ENCODE measurements at places on chromosomes 5 and 9.

- DNase-seq = no peak
These were observed 15.2 kb upstream of the CORO2A start for GRCh38 chr9:98207606-98208005.

- DNase-seq = no peak
These were observed 18.5 kb downstream of the CCDC69 start for GRCh38 chr5:151205411-151205810.

DNA sequence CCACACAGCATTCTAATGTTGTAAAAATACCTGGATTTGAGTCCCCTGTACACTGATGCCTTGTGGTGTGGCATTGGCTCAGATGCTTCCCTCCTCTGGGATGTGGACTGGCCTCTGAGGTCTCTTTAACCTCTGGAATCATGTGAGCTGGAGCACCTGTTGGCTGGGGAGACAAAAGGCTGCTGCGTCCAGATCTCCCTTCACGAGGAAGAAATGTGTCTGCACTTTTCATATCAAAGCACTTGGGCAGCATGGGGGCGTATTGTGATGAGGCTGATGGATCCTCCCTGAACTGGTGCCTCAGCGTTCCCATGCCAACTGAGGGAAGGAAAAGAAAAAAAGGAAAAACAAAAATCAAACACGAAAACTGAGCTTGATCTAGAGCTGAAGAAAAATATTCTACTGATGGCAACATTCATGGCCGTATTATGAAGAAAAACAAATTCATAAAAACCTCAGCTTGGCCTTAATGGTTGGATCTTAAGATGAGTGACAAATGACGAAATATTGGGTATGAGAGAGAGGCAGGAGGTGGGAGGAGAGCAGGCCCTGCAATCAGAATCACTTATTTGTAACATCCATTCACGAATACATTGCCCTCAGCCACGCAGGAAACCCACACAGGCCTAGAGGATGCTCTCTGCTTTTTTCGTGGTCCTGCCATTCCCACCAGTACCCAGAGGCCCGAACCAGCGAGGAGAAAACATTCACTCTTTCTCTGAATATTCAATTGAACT lies 26.2 kb downstream of the GRIA1 start:
- no peak for DNase-seq

- no peak for DNase-seq
These were observed 54.1 kb upstream of the CHD1 start for GRCh38 chr5:98982880-98983279.

- DNase-seq = no peak
These were observed 230.7 kb upstream of the SGCD start for GRCh38 chr5:156096259-156096658.

GRCh38 chr9:134039386-134040175 lies 14.3 kb downstream of the BRD3OS start:
- DNase-seq = no peak

DNA sequence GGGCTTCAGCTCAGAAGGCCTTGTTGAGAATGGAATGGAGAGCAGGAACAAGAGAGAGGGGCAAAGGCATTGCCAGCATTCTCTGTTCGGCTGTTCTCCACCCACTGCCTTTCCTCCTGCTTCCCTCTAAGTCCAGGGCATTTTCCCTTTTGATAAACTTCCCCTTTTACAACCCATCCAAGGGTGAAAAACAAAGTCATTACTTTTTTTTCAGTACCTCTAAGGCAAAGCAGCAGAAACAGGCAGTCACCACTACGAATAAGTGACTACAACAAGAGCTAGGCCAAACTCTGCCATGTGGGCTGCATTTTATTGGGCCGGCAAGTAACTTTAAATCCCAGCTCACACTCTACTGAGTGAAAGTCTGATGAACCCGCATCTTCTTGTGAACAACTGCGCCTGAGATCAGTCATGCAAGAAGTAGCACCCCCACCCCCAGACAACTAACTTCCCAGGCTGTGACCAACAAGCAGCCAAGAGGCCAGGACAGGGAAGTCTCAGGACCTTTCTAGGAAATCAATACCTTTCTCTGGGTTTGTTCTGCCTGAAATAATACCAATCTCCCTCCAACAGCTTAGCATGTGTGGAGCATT lies 13.1 kb downstream of the IL7R start:
- peak; percentile 71 for DNase-seq

- no peak for DNase-seq
These were observed 140.6 kb downstream of the OSTF1 start for GRCh38 chr9:75228893-75229292.

- no peak for DNase-seq
These were observed 491.2 kb downstream of the PSAT1 start for GRCh38 chr9:78788101-78788500.

GRCh38 chr5:65876970-65877369 lies 49.4 kb upstream of the ERBIN start:
- DNase-seq = no peak

DNA sequence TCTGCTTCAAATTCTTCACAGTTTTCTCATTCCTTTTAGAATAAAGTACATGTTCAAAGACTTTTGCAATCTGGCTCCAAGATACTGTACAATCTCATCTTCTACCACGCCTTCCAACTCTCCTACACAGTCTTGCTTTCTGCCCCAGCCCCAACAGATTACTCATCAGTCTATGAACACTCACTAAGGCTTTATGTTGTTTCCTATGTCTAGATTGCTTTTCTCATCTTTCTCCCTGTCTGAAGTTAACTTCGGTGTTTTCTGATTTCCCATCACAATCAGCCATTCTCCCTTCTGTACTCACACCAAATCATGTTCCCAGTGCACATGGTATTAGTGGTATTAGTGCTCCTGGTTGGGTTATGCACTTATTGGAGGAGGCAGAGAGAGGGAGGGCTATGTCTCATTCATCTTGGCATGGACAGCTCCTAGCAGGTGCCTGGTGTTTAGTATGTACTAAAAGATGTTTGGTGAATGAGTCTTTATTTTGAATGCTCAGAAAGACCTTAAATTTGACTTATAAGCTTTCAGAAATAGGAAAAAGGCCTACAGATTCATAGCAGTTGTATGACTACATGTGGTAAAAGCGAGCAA lies 44.0 kb upstream of the ZNF608 start:
- DNase-seq = no peak

GRCh38 chr9:83432104-83432627 lies 106.0 kb downstream of the FRMD3 start:
- DNase-seq = no peak

- peak; percentile 76 for DNase-seq
These were observed 6.2 kb downstream of the PDLIM4 start for GRCh38 chr5:132263548-132264261.

- DNase-seq = no peak
These were observed 2.7 kb downstream of the CXCL14 start for GRCh38 chr5:135576075-135576599.

- DNase-seq = no peak
These were observed 275.9 kb upstream of the WWC1 start for GRCh38 chr5:168015506-168015905.

- DNase-seq = no peak
These were observed 2.4 kb downstream of the SOWAHA start for GRCh38 chr5:132815454-132815853.

- DNase-seq = no peak
These were observed 405.8 kb upstream of the PTGER4 start for GRCh38 chr5:40273936-40274335.

DNA sequence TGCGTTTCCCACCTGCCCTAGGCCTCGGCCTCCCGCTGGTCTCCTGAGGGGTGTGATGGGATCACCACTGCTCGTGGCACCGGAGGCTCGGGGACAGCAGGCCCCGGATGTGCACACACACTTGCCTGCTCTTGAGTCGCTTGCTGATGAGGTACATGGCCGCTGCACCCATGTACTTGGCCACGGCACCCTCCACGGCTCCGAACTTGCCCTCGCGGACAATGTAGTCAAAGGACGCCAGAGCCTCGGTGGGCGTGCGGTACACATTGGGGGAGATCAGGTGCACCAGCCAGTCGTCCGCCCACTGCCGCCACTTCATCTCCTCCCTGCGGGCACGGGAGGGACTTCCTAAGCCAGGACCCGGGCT lies 4.7 kb downstream of the PTGES2 start:
- DNase-seq = no peak

DNA sequence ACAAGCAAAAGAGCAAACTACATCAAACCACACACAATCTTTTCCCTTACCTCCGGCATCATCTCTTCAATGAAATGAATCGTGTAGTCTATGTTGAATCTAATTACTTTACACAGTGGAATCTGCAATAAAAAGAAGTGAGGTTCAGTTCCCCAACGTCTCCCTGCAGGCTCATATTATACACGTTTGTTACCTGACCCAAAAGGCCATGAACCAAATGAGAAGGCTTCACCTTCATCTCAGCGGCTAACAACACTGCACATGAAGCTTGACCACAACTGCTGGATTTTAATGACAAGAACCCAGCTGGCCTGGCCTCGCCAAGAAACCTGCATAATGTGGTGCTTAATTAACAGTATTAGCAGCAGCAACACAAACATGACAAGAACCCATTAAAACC lies 45.5 kb downstream of the DROSHA start:
- no peak for DNase-seq

- no peak for DNase-seq
These were observed 205.8 kb downstream of the GABBR2 start for GRCh38 chr9:98502976-98503325.

GRCh38 chr5:73997960-73998359 lies 372.0 kb downstream of the ARHGEF28 start:
- DNase-seq = no peak

DNA sequence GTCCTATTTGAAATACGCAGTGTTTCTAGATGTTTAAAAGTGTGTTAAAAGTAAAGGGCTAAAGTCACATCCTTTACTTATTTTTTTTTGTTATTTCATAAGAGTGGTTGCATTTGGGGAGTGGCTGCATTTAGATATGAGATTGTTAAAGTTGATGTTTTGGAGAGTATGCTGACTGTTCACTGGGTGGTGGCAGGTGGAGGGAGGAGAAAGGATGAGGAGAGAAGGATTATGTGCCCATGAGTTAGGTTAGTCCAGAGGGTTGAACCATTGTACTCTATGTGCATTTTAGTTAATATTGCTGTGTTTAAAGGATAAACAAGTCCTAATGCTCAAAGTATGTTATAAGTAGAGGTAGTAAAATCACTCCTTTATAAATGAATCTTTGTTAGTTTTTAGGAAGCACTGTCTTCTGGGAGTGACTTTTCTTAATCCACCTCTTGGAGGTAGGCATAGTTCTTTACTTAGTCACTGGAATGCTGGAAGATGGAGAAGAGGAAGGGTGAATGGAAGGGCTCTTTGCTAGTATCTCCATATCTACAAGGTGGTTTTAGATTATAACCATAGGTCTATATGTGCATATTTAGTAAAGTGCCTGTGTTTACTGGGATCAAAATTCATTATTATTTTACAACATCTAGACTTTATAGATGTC lies 332.3 kb downstream of the NPR3 start:
- DNase-seq = no peak

GRCh38 chr9:126155756-126156664 lies 170.6 kb upstream of the MVB12B start:
- no peak for DNase-seq

DNA sequence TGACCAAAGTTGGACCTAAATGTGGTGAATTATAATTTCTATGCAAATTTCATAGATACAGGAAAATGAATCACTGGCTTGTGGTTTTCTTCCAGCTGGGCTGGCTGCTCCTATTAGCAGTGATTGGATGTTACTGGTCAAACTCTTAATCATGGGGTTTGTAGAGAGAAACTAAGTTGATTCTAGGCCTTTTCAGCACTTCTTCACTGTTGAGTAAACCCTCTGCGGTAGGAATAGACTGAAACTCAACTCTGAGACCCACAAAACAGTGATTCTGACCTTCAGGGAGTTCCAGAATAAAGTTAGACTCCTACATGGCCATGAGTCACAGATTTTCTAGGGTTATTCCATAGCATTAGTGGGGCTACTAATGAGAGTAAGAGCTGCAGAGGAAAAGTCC lies 47.9 kb upstream of the FKTN start:
- peak; percentile 91 for DNase-seq

- DNase-seq = no peak
These were observed 40.1 kb downstream of the SMARCA2 start for GRCh38 chr9:2055203-2055658.

GRCh38 chr9:89690334-89690912 lies 85.6 kb downstream of the GADD45G start:
- no peak for DNase-seq

- DNase-seq = no peak
These were observed 36.0 kb downstream of the SARDH start for GRCh38 chr9:133701981-133702797.

DNA sequence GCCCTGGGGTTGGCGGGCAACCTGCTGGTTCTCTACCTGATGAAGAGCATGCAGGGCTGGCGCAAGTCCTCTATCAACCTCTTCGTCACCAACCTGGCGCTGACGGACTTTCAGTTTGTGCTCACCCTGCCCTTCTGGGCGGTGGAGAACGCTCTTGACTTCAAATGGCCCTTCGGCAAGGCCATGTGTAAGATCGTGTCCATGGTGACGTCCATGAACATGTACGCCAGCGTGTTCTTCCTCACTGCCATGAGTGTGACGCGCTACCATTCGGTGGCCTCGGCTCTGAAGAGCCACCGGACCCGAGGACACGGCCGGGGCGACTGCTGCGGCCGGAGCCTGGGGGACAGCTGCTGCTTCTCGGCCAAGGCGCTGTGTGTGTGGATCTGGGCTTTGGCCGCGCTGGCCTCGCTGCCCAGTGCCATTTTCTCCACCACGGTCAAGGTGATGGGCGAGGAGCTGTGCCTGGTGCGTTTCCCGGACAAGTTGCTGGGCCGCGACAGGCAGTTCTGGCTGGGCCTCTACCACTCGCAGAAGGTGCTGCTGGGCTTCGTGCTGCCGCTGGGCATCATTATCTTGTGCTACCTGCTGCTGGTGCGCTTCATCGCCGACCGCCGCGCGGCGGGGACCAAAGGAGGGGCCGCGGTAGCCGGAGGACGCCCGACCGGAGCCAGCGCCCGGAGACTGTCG lies 976 bp downstream of the RXFP3 start:
- no peak for DNase-seq

- DNase-seq = no peak
These were observed 21.5 kb downstream of the CD74 start for GRCh38 chr5:150391064-150391834.

- DNase-seq = no peak
These were observed 137.9 kb downstream of the NTRK2 start for GRCh38 chr9:84807431-84807830.

DNA sequence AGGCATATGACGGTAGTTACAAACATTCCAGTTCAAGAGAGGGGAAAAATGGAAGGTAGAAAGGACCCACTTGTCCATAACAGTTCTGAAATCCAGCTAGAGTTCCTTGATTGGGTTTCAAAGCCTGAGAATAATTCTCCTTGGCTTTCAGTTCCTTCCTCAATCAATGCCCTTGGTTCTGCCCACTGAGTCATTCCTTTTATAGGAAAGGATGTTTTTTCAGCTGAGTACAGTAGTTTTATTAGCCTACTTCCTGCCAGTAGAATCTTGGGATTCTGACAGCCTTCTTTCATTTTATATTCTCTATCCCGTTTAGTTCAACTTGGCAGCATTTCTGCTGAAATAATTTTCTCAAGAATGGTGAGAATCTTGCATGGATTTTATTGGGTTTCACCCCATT lies 386.9 kb upstream of the SMC2 start:
- no peak for DNase-seq

DNA sequence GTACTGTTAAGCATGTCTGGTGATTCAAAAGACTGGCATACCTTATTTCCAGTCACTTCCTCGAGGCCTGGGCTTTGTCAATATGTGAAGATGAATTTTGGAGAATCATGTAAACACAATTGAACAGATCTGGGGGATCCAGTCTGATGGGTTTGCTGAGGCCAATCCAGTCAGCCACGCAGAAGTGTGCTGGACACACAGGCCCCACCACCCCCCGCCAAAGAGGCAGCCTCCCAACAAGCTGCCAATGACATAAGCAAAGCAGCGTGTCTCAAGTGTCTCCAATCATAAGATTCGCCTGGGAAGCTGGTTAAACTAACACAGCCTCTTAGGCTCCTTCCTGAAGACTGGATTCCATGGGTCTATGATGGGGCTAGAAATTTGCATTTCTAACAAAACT lies 192.9 kb upstream of the KLF9 start:
- DNase-seq = no peak
